DMS79 (cell line): ENCODE measurements at places on chromosomes 7 and 10.

DNA sequence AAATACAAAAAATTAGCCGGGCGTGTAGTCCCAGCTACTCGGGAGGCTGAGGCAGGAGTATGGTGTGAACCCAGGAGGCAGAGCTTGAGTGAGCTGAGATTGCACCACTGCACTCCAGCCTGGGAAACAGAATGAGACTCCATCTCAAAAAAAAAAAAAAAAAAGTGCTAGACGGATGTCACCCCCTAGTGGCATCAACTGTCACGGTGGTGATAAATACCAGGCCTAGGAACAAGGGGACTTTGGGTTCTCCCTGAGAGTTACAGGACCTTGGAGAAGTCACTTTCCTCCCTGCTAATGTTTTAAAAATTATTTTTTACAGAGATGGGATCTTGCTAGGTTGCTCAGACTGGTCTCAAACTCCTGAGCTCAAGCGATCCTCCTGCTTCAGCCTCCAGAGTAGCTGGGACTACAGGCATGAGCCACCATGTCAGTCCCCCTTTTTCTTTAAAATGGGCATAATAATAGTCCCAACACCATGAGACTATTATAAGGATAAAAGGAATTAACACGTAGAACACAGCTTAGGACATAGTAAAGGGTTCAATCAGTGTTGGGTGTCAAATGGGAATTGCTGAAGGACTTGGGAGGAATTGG lies 2.6 kb upstream of the TMEM130 start:
- DNase-seq, result no peak

DNA sequence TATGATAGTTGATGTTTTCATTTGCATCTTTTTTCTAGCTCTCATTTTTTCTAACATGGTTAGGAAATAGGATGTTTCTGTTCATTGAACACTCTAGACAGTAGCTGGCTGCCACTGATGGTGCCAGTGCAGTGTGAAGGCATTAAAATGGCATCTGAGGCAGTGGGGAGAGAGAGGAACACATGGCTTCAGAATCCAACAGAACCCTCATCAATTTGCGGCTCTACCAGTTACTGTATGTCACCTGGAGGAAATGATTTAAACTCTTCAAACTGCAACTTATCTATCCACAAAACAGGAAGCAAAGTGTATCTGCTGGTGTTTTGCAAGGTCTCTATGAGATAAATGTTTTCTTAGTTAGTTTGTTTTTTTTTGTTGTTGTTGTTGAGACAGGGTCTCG lies 305.2 kb upstream of the PRKCQ start:
- DNase-seq, result no peak

- no peak for DNase-seq
These were observed 26.7 kb downstream of the SEC23IP start for GRCh38 chr10:119919271-119919670.

- no peak for DNase-seq
These were observed 274.6 kb upstream of the COBL start for GRCh38 chr7:51591223-51591622.

GRCh38 chr7:90181485-90181884 lies 27.2 kb downstream of the STEAP1 start:
- DNase-seq, result no peak
